NCI-H460 (cell line): ENCODE measurements at places on chromosomes 4 and X.

GRCh38 chrX:137052643-137053235, 18.9 kb upstream of the GPR101 start:
- no peak for DNase-seq

DNA sequence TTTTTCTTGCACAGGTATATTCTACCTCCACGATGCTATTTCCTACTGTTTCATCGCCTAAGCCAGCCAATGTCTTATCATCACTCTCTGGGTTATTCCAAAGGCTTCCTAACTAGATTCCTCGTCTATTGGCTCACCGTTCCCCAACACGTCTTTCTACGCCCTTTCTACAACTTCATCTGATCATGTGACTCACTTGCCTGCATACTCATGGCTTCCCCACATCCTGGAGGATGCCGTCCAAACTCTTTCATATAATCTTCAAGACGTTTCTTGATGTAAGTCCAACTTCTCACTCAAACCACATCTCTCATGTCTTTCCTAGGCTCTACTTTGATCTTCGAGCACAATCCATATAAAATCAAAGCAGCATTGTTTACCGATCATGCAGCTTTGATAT, 322.0 kb upstream of the PPARGC1A start:
- DNase-seq, result no peak

DNA sequence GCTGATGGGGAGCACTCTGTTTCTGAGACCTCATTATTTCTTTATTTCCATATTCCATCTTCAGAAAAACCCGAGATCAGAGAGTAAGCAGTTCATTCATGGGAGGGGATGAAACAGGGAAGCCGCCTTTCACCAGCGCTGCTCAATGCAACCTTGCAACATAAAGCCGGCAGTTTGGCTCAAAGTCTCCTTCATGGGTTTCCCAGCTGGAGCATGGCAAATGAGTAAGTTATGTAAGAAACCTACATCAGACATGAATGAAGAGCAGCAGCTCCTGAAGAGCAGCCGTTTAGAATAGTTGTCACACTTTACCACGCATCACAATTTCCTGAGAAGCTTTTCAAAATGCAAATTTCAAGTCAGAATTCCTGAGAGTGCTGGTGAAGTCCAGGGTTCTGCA, 578.8 kb downstream of the FSTL5 start:
- no peak for DNase-seq

DNA sequence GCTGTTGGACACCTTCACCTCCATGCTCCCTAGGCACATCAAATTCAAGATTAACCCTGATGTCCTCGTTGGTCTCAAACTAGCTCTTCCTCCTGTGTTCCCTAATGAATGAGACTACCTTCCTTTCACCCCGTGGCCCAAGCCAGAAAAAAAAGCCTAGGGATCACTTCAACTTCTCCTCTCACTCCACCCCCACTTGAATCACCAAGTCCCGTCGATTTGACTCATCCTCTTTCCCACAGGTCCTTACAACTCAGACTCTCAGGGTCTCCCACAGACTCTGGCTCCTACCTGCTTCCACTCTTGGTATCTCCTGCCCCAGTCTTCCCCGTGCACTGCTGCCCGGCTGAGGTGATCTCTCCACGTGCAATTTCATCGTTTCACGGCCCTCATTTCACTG, 8.5 kb downstream of the SLC25A43 start:
- no peak for DNase-seq

DNA sequence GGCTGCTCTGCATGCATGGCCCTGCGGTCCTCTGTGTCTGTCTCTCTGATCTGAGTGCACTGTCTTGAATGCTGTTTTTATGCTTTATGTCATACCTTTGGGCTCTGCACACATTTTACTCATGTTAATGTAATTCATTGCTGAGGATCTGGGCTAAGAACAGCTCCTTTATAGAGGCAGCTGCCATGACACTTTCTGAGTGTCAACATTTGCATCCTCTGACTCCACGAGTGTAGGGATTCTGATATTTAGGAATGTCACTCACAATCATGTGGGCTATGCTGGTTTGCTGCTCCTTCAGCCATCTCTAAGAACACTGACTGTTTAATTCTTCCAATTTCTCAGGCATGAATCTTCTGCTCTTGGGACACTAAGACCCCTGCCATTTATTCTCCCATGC, 192.2 kb upstream of the CPEB2 start:
- DNase-seq, result no peak

DNA sequence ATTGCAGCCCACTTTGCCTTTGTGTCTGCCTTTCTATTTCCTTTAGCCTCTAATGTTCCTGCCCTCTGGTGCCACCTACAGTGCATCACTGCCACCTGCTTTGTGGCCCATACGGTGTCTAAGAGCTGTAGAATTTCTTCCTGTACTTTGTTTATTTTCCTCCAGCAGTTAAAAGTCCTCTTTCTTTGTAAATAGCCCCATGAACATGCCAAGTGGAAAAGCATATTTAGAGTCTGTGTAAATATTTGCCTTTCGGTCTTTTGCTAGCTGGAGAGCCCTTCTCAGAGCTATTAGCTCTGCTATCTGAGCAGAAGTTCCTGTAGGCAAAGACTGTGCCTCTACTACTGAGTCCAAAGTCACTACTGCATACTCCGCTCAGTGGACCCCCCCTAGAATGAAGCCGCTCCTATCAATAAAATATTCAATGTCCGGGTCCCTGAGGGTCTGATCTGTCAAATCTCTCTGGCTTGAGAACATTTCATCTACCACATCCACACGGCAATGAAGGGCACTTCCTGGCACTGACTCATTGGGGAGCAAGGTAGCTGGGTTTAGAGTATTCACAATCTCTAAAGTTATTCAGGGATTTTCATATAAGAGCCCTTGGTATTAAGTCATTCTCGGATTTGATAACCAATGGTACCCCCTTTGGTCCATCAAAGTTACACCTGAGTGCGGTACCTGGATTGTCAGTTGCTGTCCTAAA, 36.3 kb downstream of the SULT1E1 start:
- DNase-seq, result peak; percentile 6

GRCh38 chr4:16226816-16227461, 668 bp upstream of the TAPT1 start:
- DNase-seq, result no peak

DNA sequence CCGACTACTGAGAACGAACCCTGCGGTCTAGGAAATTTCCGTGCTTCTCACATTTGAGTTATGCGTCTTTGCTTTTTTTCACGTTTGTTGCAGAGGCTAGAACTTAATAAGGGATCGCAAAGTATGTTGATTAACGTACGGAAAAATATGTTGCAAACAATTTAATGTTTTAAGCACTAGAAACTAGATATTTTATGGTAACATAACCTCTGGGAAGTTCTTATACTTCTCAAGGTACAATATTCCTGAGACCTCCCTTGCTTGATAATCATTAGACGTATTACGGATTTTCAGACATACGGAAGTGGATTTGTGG, 639 bp upstream of the PRDM5 start:
- no peak for DNase-seq

DNA sequence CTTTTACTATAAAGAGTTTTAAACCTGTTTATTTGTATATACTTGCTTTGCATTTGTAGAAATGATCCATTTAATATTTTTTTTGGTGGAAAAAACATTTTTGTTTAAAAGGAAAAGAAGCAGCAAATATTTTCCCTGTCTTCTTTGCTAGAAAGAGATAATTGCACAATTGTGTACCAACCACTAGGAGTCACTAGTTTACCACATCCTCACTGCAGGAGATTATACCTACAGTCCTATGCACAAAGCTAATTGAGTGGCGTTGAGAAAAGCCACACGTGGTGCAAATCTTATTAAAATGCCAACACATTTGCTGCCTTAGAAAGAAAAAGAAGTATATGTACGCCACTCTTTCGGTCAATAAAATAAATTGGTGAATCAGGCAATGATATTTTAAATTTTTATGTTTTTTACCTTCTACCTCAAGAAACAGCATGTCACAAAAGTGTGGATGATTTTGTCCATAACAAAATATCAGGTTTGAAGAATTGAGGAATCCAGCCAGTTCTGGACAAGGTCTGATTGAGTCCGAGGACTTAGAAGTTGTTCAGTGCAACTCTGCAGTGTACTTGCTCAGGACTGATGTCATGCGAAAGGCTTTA, 102.9 kb downstream of the GRXCR1 start:
- DNase-seq, result no peak

DNA sequence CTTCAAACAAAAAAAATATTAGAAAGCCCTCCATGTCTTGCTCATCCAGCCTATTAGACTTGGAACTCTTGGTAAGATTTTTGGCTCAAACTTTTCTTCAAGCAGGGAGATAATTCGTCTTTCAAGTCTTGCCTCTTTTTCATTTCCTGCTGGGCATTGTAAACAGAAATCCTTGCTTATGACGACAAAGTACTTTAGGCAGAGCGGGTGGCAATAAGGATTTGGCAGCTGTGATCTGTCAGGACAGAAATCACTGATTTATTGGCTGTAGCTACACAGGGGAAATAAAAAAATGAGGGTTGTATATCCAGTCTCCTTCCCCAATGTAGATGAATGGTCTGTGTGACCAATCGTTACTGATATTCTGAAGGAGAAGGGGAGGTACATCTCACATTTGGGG, 121.6 kb downstream of the SLC4A4 start:
- no peak for DNase-seq

GRCh38 chr4:5925419-5926200, 32.7 kb upstream of the CRMP1 start:
- DNase-seq, result no peak

DNA sequence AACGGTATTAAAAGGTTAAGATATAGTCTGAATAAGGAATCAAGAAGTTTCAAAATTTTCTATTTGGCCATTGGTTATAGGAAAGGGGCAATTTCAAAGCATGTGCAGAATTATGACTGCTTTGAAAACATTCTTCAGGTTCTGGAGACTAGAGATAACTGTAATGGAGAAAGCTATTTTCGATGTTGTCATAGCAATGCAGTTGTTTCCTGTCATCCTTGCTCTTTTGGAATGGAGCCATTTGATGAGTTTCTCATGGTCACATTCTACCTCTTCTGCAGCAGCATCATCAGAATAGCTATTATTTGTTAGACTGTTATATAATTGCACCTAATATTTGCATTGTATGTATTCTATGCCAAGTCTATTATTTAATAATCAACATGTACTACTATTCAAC, 368.2 kb upstream of the NR3C2 start:
- DNase-seq, result no peak

DNA sequence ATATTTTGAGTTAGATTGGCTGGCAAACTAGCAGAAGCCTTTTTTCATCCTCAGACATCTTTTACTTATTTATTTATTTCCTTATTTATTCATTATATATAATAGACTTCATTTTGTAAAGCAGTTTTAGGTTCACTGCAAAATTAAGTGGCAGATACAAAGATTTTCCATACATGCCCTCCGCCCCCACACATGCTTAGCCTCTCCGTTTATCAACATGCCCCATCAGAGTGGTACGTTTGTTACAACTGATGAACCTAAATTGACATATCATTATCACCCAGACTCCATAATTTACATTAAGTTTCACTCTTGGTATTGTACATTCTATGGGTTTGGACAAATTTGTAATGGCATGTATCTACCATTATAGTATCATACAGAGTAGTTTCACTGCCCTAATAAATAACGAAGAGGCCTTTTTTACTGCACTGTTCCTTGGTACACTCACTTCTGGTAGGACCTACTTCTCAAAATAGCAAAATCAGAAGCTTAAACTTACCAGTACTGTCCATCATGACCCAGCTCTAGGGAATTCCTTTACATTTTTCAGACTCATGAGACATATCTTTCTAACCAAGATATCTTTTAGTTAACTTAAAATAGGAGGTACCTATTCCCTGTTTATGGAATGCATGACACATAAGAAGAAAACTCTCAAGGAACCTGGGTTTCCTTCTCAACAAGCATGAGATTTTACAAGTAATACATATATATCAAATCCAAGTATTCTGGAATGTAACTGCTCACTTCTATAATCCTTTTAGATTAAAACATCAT, 4.8 kb upstream of the TMPRSS11B start:
- no peak for DNase-seq

DNA sequence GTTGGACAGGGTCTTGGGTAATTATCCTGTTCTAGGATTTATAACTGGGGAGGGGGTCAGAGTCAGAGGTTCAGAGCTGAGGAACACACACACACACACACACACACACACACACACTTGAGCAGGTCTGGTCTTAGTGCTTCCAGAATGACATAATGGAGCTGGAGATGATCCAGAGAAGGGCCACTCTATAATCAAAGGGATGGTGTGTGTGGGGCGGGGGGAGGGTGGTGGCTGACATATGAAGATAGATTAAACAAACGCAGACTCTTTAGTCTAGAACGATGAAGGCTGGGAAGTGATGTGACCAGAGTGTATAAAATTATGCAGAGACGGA, 434 bp upstream of the TMEM255A start:
- no peak for DNase-seq

- no peak for DNase-seq
These were observed 909 bp downstream of the RTL5 start for GRCh38 chrX:72130762-72131250.

GRCh38 chr4:122671919-122672490, 51.1 kb upstream of the IL21 start:
- no peak for DNase-seq

GRCh38 chr4:55125087-55125721, at the start of gene KDR:
Gene KDR (minus strand): TSS chr4:55125595. CDS start chr4:55125293, 302 bp downstream.
- no peak for DNase-seq

DNA sequence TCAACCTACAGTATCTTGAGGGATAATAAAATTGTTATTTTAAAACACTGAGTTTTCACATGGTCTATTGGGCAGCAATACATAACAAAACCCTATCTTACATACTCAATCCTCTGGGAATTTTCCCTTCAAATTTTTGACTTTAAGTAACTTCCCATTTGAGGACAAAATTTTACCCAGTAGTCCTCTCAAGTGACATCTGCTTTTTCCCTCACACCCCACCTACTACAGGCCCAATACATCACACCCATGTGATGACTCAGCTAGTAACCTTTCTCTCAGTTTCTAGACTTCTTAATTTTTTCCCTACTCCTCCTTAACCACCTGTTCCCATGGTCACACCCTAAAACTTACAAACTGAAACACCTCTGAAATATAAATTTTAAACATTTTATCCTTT, 12.2 kb upstream of the RAP1GDS1 start:
- DNase-seq, result no peak

- DNase-seq, result no peak
These were observed 8.5 kb upstream of the NUDT6 start for GRCh38 chr4:122930862-122931261.

- no peak for DNase-seq
These were observed 2.3 kb downstream of the HNRNPD start for GRCh38 chr4:82371497-82371896.

DNA sequence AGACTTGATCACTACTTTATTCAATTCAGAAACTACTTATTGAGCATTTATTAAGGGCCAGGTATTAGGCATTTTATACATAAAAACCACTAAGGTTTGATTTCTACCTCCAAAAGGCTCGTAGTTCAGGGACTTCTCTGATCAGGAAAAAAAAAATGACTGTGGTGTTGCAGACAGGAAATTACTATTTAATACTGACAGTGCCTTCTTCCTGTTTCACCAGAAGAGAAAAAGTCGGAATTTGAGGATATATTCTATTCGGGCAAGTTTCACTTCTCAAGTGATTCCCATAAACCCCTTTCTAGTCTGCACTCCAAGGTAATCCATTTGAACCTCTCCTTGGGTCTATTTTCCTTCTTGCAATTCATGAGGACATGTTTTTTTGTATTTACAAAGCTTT, 15.3 kb upstream of the TASL start:
- DNase-seq, result no peak
